ENCODE measurements at places on chromosomes 16 and 17.

- DNase-seq: no peak
Observed at GRCh38 chr17:44267818-44268490, at the start of gene SLC4A1. TSS of gene SLC4A1 (minus strand) at chr17:44268135. CDS start at chr17:44262866, 5,269 bp downstream.

DNA sequence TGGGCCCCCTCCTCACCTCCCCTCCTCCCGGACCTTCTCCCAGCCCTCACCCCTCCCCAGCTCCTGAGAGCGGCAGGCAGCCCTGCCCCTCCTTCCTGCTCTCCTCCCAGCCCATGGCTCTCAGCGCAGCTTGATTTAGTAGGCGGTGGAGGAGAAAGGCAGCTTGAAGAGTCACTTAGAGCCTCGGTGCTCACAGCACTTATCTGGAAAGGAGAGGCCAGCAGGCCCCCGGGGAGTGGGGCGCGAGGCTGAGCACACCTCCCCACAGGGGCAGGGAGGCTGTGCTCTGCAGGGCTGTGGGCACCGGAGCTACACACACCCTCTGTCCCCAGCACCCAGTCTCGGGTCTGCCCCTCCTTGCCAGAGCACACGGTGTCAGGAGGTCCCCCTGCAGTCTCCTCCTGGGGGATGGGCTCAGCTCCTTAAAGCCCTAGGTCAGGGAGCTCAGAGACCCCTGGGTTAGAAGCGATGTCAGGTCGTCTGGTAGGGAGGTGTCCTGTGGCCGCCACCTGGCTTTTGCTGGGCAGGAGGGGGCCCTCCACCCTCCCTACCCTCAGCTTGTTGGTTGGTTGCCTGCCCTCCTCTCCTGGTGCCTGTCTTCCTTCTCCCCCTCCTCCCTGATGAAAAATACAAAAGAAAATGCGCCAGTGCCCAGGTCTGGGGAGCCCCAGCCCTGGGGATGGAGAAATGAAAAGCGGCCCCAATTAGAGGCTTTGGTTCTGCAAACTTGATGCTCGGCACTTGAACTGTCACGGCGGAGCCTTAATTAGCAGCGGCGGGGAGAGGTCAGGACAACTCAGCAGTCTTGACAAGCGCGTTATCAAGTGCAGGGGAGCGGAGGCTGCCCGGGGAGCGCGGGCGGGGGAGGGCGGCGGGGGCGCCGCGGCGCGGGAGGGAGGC, 151.1 kb upstream of the GSE1 start:
- DNase-seq: no peak

- no peak for DNase-seq
Observed at GRCh38 chr17:3972281-3972731, 8.1 kb upstream of the ATP2A3 start.

DNA sequence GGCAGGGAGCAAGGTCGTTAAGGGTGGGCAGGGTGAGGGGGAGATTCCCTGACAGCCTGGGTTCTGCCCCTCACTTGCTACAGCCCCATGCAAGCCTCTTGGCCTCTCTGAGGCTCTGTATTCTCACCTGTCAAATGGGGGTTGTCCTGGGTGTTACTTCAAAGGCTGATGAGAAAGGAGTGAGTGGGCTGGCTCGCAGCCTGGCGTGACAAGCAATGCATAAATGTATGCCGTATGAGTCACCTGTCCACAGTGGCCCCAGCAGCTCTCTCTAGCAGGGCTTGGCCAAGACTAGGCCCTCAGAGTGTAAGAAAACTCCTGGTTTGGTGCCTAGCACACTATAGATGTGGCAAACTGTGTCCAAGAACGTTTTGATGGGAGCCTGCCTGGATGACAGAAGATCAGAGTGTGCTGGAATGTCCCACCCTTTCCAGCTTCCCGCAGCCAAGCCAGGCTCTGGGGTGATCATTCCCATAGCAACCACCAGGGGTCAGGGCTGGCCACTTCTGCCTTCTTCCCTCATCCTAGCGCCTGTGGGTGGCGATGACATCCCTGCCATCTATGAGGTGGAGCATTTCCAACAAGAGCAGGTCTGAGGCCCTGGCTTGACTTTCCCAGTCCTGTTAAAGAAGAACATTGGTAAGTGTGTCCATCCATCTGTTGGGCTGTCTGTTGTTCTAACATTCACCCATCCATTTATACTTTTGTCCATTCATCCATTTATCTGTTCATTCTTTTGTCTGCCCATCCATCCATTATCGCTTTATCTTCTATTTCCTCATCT, 37.2 kb upstream of the ADGRG1 start:
- no peak for DNase-seq
